ENCODE measurements at places on chromosomes 4 and X.
A peak's percentile ranks its signal among the peaks of the same experiment; 100 is the strongest.

DNA sequence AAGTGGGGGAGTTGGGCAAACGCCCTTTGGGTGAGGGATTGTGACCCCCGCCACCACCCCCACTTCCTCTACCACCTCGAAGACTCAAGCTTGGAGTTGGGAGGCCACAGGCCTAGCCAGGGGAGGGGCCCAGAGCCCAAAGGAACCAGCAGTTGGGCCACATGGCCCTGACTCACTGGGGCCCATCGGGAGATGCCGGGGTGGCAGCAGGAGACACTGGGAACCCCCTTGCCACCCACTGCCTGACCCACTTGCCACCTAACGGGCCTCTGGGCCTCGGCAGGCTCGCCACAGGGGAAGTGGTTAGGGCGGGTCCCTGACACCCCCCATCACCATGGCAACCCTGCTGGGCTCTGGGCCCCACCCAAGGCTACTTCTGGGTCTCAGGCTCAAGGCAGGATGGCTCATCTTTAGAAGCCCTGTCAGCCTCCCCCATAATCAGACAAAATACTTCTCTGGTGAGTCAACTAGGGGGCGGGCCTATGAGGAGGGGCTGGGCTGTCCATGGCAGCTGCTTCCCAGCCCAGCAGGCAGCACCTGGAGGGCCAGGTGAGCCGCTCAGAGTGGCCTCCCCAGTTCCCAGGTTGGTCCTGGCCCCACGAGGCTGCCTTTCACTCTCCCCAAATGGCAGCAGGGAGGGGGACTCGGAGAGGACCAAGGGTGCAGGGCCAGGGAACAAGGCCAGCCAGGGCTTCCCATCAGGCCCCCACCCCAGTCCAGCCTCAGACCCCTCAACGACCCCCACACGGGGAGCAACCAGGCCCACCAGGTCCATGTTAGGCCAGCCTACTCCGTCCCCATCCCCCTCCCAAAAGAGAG, 5.6 kb downstream of the FLNA start:
- DNase-seq, result no peak

- DNase-seq, result no peak
Observed at GRCh38 chr4:66252291-66252690, 582.0 kb upstream of the EPHA5 start.

GRCh38 chr4:15965325-15965724, 2.4 kb upstream of the FGFBP2 start:
- DNase-seq, result no peak

GRCh38 chrX:154313147-154313546, 17.6 kb downstream of the TKTL1 start:
- DNase-seq, result no peak

- DNase-seq, result peak; percentile 34
Observed at GRCh38 chr4:13547485-13548041, 3.3 kb upstream of the NKX3-2 start.

Measured in frontal cortex (tissue), 4 donors.